RCC 7860 (cell line): ENCODE measurements at places on chromosomes 13 and 19.
A peak's percentile ranks its signal among the peaks of the same experiment; 100 is the strongest.

GRCh38 chr13:90968166-90968904 lies 379.2 kb upstream of the MIR17HG start:
- peak; percentile 28 for DNase-seq

- DNase-seq = no peak
Measured at GRCh38 chr13:41001695-41002094, 17.4 kb downstream of the ELF1 start.

GRCh38 chr13:24232037-24232436 lies 71.5 kb downstream of the SPATA13 start:
- no peak for DNase-seq

DNA sequence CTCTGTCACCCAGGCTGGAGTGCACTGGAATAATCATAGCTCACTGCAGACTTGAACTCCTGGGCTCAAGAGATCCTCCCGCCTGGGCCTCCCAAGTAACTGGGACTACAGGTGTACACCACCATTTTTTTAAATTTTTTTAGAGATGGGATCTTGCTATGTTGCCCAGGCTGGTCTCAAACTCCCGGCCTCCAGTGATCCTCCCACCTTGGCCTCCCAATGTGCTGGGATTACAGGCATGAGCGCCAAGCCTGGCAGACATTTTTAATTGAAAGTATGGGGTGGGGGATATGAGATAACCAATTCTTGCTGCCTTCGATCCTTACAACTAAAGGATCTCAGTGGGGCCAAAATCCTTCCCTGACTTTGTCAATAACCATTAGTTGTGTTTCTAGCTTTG lies 91.8 kb downstream of the ZNF557 start:
- DNase-seq = no peak
